DMS153 (cell line): ENCODE measurements at places on chromosomes 16 and 17.

- DNase-seq: peak; percentile 24
These were observed 51.8 kb downstream of the PIMREG start for GRCh38 chr17:6496116-6496481.

- no peak for DNase-seq
These were observed 15.3 kb upstream of the TNFRSF13B start for GRCh38 chr17:16987066-16987829.

GRCh38 chr16:463071-463470, 37.6 kb downstream of the RAB11FIP3 start:
- no peak for DNase-seq

GRCh38 chr16:6892966-6893365, 439.7 kb upstream of the RBFOX1 start:
- no peak for DNase-seq

DNA sequence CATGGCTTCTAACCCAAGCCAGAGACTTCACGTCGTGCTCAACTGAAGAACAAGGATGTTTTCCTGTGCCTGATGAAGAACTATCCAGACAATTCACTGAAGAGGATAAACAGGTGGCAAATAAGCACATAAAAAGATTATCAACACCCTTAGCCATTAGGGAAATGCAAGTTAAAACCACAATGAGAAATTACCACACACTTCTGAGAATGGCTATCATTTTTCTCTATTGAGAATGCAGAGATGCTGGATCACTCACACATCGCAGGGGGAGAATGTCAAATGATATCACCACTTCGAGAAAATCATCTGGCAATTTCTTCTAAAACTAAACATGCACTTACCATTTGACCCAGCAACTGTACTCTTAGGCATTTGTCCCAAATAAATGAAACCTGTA, 162.8 kb downstream of the IRX3 start:
- DNase-seq: no peak

GRCh38 chr16:69930117-69930776, 20.9 kb upstream of the CLEC18A start:
- peak; percentile 0 for DNase-seq

- DNase-seq: no peak
These were observed 6.7 kb upstream of the CIITA start for GRCh38 chr16:10870137-10870776.

GRCh38 chr17:82019690-82020571, 2.7 kb downstream of the CENPX start:
- no peak for DNase-seq

DNA sequence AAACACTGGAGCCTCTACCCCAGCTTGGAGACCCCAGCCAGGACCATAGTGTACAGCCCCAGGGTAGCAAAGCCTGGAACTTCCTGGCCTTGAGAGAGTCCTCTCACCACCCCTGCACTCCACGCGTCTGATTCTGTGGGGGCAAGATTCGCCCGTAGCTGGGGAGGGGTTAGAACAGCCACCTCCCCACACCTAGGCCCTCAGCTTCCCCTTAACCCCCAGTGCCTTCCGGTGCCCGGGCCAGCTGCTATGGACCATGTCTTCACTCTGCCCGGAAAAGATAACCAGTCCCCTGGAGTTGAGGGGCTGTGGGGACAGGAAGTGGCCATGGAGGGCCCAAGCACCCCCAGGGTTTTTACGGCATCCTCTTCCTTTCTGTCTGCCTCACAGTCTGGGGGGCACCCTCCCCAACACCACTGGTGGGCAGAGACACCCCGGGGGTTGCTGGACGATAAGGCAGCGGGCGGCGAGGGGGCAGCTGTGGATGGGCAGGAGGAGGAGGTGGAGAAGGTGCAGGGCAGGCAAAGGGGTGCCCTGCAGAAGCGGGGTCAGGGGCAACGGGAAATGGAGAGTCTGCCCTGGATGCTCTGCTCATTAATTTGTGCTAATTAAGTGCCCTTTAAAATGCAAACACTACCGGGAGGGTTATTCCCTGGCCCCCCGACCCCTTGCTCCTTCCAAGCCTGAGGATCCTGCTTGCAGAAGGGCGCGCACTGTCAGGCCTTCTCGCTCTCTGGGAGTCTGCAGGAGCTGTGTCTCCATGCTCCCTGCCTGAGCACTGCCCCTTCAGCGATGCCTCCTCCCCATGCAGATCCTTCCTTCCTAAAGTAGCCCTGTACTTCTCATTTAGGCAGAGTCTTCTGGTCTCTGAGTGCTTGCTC, 2.4 kb downstream of the PRSS27 start:
- no peak for DNase-seq

GRCh38 chr16:49108611-49109010, 173.0 kb downstream of the CBLN1 start:
- DNase-seq: no peak

DNA sequence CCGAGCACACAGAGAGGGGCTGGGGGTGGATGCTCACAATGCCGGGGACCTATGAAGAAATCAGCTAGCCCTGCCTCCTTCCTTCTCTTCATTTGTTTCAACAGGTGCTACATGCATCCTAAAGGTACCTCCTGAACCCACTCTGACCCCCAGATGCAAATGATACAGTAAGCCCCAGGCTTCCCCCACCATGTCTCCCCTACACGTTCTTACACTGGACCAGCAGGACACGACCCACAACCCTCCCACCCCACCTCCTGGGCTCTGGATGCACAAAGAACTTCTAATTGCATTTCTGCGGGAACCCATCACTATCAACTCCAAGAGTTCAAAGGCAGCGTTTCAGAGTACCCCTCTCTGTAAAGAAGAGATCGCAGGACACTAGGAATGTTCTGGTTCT, 2.1 kb downstream of the XYLT1 start:
- DNase-seq: no peak

- DNase-seq: no peak
These were observed 27.2 kb downstream of the HASPIN start for GRCh38 chr17:3750926-3751325.

DNA sequence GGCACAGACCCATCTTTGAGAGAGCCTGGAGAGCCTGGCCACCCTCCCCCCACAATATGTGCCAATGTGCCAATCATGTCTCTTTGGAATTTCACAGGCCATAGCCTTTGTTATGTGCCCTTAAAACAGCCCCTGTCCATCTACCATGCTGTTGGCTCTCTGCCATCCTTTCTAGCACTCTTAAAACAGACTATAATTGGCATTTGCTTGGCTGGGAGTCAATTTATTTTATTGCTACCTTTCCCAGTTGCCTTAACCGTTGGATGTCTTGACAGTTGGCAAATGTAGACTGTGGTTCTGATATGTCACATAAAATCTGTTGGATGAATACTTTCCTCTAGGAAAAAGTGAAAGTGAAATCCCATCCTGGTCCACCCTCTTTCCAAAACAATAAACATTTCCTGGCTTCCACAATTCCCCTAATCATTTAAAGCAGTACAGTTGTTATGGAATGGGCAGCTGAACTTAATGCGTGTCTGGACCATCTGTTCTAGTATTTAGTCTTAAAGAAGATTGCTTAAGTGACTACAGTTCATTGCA, 394.0 kb downstream of the KCNJ2 start:
- peak; percentile 93 for DNase-seq

GRCh38 chr16:54817940-54818574, 112.6 kb upstream of the IRX5 start:
- no peak for DNase-seq

- DNase-seq: no peak
These were observed 8.2 kb upstream of the CRK start for GRCh38 chr17:1464186-1464585.

DNA sequence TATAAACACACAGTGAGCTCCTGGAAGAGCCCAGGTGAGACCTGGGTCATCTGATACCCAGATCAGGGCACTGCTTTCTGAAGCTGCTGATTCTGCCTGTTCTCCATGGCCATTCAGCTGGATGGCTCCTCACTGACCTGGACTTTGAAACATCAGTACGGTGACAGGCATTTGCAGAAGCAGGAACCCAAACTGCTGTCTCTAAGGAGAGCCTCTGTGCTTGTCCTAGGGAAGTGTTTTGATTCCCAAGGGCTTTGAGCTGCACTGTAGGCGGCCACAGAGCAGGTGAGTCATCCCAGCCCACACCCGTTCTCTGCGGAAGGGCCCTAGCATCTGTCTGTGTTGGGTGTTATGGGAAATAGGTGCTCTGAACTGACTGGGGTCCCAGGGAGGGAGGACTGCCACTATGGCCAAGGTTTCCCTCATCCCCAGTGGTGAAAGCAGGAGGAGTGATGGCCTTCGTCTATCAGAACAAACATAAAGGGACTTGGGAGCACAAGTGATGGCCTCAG, 60.7 kb upstream of the ADCY9 start:
- peak; percentile 76 for DNase-seq

GRCh38 chr16:87959391-87959990, 8.3 kb downstream of the BANP start:
- no peak for DNase-seq

DNA sequence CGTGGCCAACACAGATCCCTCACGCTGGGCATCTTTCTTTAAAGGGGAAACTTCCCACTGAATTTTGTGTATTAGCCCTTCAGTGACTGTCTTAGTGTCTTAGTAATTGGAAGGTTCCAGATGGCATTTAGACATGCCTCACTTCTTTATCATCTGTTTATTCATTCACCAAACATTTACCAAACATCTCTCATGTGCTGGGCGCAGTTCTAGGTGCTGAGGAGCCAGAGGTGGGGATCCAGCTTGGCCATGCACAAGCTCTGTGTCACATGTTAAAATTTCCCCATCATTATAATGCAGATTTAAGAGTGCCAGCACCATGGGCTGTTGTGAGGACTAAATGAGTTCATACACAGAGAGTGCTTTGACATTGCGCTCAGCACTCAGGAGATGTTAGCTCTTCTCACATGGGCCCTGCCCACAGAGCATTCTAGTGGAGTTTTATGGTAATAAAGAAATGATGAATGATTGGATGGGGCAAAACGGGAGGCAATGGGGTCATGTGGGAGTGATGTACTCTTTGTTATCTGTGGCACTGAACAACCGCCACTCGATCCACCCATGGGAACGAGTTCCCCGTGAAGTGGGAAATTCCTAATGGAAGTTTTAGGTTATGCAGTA, 119.7 kb downstream of the SNX29 start:
- peak; percentile 18 for DNase-seq

GRCh38 chr16:17335826-17336529, 134.8 kb downstream of the XYLT1 start:
- no peak for DNase-seq

DNA sequence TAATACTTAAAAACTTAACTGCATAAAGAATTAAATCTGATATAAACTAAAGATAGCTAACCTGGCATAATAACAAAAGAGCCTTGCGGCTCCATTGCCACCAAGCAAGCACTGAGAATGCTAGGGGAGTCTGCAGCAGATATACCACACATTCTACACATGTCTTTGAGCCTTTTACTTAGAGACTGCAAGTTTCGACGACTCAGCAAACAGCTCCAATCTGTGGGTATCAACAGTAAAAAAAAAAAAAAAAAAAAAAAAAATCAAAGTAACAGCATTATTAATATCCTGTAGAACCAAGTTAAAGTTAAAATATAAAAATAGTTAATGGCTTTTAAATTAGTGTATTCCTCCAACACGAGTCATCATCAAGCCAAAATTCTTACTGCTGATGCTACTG, 27.8 kb upstream of the INTS2 start:
- DNase-seq: no peak

GRCh38 chr17:67624886-67625656, 92.7 kb upstream of the NOL11 start:
- peak; percentile 80 for DNase-seq

DNA sequence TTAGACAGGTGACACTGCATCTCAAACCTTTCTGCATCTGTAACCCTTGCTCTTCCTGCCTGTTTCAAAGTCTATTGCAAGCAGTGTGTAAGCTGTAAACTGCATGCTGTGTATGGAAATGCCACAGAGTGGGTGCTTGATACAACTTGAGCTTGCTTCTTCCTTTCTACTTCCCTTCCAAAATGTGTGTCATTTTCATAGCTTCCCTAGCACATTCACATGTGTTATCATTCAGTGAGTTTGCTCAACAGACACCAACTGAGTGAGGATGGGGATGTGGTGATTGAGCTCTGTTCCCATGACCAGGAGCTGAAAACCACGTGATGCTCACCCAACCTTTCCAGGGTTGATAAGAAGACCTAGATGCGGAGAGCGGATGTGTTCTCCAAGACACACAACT, 111.1 kb downstream of the VAT1L start:
- no peak for DNase-seq

- no peak for DNase-seq
These were observed 1.1 kb upstream of the ADCY7 start for GRCh38 chr16:50265260-50265659.

DNA sequence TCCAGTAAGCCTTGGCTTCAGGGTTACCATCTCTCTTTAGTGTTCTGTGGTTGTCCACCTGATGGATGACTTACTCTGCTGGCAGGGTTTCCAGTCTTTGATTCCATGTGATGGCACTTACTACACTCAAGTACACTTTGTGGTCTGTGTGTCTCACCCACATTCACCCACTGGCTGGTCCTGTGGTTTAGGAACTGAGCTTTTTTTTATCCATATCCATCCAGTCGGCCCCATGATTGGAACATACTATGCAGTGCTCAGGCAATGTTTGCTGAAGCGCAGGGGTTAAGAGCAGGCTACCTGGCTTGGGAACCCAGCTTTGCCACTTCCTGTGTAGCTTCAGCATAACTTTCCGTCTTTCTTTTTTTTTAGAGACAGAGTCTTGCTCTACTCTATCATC, 2.8 kb upstream of the FUS start:
- no peak for DNase-seq

DNA sequence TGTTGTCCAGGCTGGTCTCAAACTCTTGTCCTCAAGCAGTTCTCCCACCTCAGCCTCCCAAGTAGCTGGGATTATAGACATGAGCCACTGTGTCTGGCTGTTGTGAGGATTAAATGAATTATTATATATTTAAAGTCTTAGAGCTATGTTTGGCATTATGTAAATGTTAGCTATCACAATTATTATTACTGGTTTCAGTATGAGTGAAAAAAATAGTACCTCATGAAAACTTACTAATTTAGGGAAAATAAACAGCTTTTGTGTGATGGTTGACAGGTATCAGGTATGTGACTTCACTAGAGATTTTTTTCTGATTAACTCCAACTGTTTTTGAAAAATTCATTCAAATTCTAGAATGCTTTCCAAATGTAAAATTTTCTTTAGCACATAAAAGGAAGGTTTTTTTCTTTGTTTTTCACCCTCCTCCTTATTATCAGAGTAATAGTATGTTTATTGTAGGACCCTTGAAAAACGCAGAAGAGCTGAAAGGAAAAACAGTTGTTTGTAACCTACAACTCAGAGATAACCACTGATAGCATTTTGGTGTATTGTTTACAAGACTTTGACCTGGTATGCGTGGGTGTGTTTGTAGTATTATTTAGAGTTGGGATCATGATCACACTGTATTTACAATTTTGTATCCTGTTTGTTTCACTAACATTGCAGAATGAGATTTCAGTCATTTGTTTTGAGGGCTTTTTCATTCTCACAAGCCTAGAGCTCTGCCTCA, 13.2 kb downstream of the NLK start:
- DNase-seq: no peak

GRCh38 chr17:50072925-50073324, 17.0 kb downstream of the ITGA3 start:
- no peak for DNase-seq

DNA sequence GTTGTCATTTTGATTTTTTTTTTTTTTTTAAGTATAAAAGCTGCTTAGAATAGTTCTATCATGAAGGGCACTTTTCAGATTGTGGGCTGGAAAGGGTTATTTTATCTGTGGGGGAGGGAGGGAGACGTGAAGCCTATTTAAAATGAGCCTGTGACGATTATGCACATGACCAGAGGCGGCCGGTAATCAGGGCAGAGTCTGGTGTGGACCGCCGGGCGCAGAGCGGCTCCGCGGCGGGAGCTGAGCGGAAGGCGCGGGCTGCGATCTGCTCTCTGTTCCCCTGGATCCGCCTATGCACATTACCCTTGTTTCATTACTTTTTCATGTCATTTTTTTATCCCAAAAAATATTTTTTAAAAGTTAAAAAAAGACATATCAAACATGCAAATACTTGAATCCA, 23.5 kb downstream of the TMC6 start:
- no peak for DNase-seq
